ENCODE measurements at places on chromosomes 5 and 9.

- ATAC-seq: no peak
These were observed 13.9 kb downstream of the MAP1B start for GRCh38 chr5:72121052-72121779.

- ATAC-seq: no peak
These were observed 8.8 kb upstream of the LCP2 start for GRCh38 chr5:170306381-170306831.

GRCh38 chr9:124770359-124771020, 621 bp downstream of the NR6A1 start:
- peak; percentile 14 for ATAC-seq

GRCh38 chr5:1497795-1498622, 25.8 kb downstream of the LPCAT1 start:
- ATAC-seq: no peak

GRCh38 chr9:129334105-129334935, 156.3 kb upstream of the IER5L start:
- peak; percentile 80 for ATAC-seq

DNA sequence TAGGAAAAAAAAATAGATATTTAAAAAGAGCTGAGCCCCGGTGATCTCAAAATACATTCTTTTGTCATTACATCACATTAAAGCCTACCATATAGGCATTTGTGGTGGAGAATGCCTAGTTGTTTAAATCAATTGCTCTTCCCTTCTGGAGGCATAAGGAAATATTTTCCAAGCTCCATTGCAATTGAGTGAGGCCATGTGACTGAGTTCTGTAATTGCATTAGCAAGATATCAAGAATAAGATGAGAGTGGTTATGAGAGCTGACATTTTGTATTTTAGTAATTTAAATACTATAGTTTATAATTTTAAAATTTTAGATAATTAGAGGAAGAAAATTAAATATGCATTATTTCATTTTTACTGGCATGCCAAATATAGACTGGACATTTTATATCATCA, 1195.9 kb downstream of the DTWD2 start:
- ATAC-seq: no peak

- ATAC-seq: peak; percentile 41
These were observed 663 bp downstream of the ISOC1 start for GRCh38 chr5:129094924-129095899.

GRCh38 chr5:143402553-143403333, 743 bp downstream of the NR3C1 start:
- peak; percentile 6 for ATAC-seq

- no peak for ATAC-seq
These were observed 2.3 kb upstream of the MYOZ3 start for GRCh38 chr5:150658699-150659265.

DNA sequence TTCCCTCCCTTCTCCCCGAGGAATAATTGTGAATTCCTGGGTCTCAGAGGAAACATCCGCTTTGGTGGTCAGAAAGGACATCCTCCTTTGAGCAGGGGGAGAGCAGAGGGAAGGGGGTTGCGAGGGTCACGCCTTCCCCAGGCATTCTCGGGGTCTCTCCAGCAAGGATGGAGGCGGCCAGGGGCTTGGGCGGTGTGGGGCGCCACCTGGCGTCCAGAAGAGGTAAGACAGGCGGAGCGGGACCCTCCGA, 129.1 kb downstream of the KCNIP1 start:
- peak; percentile 34 for ATAC-seq

GRCh38 chr9:129748249-129748648, 4.6 kb downstream of the PTGES start:
- ATAC-seq: no peak

DNA sequence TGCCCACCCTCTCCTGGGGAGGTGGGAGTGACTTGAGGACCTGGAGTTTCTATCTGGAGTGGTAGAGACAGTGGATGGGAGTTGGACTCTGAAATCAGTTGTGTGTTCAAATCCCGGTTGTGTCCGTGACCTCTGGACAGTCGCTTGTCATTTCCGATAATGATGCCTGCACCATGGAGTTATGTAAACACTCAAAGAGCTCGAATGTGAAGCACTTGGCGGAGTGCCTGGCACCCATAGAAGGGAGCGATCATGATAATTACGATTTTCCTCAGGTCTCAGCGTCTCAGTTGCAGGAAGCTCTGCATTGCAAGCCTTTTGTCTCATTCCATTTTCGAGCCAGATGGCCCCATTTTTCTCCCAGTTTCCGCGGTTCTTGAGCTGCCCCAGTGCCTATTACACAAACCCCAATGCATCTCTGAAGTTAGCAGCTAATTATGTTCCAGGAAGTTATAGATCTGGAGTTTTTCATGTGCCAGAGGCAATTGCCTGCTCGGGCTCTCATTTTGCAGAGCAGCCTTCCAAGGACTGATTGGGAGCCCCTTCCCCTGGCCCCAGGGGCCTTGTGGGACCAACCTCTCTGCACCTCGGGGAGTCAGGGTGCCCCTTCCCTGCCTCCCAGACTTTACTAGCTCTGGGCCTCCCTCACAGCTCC, 175.5 kb upstream of the MVB12B start:
- no peak for ATAC-seq

- ATAC-seq: no peak
These were observed 81.6 kb downstream of the PLPP1 start for GRCh38 chr5:55453211-55453610.

DNA sequence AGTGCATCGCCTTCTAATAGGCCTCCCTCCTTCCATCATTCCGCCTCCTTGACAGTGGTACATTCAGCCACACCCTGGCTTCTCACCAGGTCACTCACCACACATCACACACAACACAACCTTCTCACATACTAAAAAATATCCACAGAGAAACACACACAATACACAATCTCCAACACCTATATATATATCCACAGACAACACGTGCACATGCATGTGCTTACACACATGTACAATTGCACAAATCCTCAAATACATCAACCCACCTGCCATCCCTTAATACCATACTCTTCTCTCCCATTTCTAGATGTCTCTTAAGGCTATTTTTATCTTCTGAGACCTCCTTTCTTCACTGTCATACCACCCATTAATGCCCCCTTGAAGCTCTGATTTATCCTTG, 57.6 kb downstream of the PPP2R2B start:
- ATAC-seq: no peak
